ENCODE measurements at places on chromosomes 3 and 15.

DNA sequence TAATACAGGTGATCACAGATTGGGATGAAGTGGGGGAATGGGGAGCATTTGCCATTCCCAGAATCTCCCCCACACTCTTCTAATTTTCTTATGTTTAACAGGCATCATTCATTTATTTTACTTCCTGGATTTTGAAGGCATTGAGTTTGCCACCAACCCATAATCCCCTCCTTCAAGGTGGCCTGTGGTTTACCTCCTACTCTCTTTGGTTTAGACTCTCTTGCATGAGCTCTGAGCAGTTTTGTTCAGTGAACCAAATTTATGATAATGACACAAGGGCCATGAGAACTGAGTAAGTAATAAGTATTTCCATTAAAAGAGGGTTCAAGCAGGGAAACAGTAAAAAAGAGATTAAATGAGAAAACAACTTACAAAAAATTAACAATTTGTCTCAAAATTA lies 703.1 kb upstream of the CFAP20DC start:
- DNase-seq, result no peak

DNA sequence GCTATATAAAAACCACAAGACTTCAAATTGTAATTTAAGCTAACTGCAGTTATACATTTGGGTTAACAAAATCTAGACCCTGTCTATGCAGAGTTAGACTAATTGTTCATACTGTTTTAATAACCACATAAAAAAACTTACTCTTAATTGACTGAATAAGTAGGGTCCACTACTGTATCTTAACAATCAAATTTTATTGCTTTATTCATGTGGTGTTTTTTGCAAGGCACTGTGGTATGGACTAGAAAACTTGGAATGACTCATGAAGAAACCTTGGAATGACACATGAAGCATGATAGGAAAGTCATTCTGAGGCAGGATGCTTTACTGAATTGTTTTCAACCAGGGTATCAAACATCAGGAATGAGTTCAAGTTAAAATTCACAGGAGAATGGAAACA lies 2.3 kb downstream of the SERP1 start:
- DNase-seq, result no peak

GRCh38 chr3:95607926-95608325 lies 1206.5 kb upstream of the EPHA6 start:
- DNase-seq, result no peak

GRCh38 chr3:172228036-172228415 lies 188.6 kb downstream of the FNDC3B start:
- DNase-seq, result no peak

DNA sequence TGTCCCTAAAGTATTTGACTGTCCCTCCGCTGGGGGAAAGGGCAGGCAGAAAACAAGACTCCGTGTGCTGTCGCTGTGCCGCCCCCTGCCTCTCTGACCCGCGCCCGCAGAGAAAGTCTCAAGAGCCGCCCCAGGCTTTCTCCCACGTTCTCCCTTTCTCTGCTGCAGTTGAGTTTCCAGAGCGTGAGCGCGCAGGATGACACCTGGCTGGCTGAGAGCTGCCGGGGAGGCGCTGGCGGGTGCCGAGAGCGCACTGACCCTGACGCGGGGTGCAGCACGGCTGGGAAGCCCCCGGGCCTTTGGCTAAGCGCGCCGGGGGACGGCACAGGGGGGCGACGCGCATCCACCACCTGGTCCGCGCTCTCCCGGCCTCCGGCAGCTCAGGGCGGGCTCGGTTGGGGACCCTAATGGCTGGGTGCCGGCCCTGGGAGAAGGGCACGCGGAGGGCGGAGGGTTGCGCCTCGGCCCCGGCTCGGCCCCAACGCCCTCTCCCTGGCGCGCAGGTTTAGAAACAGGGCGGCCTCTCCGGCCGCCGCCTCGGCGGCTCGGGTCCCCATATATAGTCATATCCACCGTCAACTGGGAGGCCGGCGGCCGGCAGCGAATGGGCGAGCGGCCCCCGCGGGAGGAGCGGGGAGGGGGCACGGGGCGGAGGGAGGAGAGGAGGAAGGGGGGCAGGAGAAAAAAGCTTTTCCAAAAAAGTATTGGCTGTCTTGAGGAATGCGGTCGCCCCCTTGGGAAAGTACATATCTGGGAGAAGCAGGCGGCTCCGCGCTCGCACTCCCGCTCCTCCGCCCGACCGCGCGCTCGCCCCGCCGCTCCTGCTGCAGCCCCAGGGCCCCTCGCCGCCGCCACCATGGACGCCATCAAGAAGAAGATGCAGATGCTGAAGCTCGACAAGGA lies at the start of gene TPM1:
Gene TPM1 (plus strand): TSS at position 774 of the 903 bp plus-strand sequence. CDS start 83 bp downstream, at position 857.
- no peak for DNase-seq

- no peak for DNase-seq
Measured at GRCh38 chr3:57151021-57151449, 14.1 kb downstream of the IL17RD start.

- DNase-seq, result no peak
Measured at GRCh38 chr15:59223736-59224135, 17.1 kb downstream of the LDHAL6B start.

- DNase-seq, result no peak
Measured at GRCh38 chr3:145869958-145870357, 291.0 kb downstream of the PLOD2 start.

GRCh38 chr3:31896648-31897433 lies 84.2 kb downstream of the OSBPL10 start:
- no peak for DNase-seq

DNA sequence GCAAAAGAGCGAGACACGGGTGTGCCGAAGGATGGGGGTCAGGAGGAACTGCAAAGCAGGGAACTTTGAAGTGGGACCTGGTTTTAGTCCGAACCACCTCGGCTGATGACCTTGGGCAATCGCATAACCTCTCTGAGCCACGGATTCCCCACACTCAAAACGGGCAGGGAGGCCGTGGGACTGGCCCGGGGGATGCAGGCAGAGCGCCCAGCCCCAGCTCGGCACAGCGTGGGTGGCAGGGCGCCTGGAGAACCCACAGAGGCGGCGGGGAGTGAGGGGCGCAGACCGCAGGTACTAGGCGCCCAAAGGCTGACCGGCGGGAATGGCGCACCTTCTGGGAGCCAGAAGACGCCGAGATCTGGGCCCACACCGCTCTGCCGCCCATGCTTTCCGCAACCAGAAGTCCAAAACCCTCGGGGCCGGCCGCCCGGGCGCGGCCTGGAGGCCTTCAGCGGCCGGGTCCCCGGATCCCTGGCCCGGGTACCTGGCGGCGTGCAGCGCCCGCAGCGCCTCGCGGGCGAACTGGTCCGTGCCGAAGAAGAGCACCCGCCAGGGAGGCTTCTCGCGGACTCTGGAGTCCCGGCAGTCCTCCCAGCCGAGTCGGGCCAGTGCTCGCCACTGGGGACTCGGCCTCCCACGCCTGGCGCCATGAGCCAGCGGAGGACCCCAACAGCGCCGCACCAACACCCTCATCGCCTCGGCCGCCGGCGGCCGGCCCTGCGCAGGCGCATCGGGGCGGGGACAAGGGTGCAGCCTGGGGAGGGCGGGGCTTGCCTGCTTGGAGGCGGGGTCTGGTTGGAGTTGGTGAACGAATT lies at the start of gene MTFMT:
Gene MTFMT (minus strand): TSS at position 719 of the 815 bp plus-strand sequence. CDS start 26 bp downstream, at position 693.
- peak; percentile 1 for DNase-seq

GRCh38 chr15:77907824-77908751 lies 169.4 kb downstream of the TBC1D2B start:
- no peak for DNase-seq

DNA sequence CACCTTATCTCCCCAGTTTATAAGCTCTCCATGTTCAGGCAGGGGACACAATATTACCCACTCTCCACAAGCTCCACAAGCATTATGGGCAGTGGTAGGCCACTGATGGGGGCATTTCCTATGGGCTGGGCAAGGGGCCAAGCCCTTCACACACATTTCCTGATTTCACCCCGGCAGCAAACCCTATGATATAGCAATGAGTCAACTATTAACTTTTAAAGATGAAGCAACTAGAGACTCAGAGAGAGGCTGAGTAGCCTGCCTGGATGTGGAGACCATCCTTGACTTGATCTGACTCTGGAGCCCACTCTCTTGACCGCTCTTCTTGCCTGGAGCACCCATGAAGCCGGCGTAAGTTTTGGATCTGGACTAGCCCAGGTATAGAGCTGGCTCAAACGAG lies 27.4 kb downstream of the FOXL2NB start:
- no peak for DNase-seq

- DNase-seq, result no peak
Measured at GRCh38 chr3:71600646-71601288, 17.2 kb upstream of the FOXP1 start.

- no peak for DNase-seq
Measured at GRCh38 chr3:152496286-152496685, 227.6 kb downstream of the MBNL1 start.

GRCh38 chr3:17232442-17232841 lies 347.7 kb downstream of the PLCL2 start:
- DNase-seq, result no peak

GRCh38 chr15:78012643-78013077 lies 64.9 kb downstream of the TBC1D2B start:
- no peak for DNase-seq

DNA sequence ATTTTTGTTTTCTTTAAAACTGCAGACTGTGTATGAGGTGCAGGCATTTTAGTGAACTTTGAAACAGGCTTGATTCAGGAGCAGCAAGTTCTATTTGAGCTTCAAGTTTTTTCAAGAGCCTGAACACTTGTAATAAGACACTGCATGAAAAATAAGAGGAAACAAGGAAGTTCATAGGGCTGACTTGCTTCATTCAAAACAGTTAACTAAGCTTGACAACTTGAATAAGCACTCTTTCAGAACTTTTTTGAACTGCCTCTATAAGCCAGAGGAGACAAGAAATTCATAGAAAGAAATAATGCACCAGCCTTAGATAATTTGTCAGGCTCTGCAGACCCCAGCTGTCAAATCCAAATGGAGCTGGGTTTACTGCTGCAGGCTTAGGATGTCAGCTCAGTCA lies 130.2 kb downstream of the SSR3 start:
- no peak for DNase-seq

DNA sequence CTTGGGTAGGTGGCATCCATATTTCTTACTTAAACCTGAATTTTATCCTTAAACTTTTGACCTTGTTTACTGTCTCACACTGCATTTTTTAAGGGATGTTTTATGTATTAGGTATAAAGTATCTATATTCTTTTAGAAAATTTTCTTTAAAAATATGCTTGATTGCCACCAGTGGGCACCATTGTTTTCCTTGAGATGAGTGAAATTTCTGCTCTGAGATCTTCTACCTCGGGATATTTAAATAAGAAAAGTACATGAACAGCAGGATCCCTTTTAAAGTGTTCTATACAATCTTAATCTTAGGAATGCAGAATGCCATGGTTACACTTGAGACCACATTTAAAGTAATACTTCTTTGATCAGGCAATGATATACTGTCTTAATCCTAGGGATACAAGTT lies 108.7 kb downstream of the SLMAP start:
- DNase-seq, result no peak

DNA sequence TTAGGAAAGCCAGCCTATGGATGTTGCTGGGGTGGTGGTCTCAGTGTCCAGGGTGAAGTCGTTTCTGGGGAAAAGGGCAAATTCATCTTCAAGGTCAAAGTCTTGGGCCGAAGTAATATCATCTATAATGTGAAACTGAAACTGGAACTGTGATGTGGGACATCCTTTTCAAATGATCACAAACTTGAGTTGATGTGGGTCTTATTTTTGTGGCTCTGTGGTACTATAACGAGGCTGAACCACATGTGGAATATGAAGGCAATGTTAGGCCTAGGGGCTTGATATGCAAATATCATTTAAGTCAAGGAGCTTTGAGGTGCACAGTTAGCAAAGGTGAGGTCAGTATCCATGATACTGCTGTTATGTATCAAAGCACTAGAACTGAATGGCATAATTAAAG lies 1.5 kb upstream of the CD200R1L start:
- no peak for DNase-seq

DNA sequence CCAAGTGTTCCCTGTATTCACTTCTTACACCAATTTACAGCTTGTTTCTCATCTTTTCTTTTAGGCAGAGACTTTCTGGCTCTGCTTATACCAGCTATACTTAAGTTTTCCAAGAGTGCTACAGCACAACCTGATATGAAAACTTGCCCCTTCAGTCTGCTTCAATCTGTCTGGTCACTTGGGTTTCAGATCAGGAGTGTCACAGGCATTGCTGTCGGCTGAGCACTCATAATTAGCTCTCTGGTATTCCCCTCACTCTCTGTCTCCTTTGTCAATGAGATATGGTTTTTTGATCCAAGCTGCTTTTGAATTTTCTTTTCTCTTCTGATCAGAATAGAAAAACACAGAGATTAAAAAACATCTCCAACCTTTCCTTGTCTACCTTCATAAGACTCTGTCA lies 194.9 kb upstream of the UMPS start:
- no peak for DNase-seq

DNA sequence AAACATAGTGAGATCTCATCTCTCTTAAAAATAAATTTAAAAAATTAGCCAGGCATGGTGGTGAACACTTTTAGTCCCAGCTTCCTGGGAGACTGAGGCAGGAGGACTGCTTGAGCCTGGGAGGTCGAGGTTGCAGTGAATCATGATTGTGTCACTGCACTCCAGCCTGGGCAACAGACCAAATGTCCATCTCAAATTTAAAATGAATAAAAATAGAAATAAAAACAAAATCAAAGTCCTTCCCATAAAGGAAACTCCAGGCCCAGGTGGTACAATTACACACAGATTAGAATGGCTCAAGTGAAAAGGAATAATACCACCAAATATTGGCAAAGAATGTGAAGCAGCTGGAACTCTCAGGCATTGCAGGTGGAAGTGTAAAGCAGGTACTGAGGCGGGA lies 19.3 kb upstream of the ATP10A start:
- DNase-seq, result no peak

DNA sequence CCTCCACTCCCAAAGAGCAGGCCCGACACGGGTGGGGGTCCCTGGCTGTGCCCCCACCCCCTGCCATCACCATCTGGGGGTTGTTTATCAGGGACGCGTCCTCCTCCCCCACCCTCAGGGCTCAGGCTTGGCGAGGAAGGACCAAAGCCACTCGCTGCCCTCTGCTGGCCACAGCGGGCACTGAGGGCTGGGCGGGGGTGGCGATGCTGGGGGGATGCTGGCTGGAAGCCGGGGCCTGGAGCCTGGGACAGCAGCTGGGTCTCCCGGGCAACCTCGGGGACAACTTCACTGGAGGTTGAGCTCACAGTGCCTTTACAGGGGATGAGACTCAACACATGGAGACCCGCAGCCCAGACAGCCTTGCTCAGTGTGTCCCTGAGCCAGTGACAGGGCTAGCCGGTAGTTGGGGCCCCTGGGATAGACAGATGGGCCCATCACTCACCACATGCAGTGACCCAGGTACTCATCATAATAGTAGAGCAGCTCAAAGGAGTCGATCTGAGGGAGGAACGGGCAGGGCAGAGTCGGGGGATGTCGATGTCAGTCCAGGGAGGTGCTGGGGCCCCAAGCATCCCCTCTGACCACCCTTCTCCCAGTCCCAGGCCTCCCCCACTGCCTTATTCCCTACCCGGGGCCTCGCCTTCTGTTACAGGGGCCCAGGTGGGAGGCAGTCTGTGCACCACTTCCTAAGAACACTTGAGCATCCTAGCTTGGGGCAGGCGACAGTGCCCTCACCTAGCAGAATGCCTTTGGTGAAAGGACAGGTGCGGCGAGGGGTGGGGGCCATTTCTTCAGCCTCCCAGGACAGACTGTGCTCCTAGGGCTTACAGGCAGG lies 5.9 kb upstream of the CALML4 start:
- DNase-seq, result no peak

GRCh38 chr3:171186817-171187500 lies 160.4 kb upstream of the SLC2A2 start:
- DNase-seq, result no peak
